ENCODE measurements at places on chromosomes 16 and 17. TPM values are rescaled to one million over a fixed set of nuclear protein-coding genes. Genes with fewer than 3 reads are reported as not detected.

NOXO1 gene
- not detected for polyA plus RNA-seq

TBC1D3B gene
- polyA plus RNA-seq, result 1.6 TPM

C1QTNF8 gene
- not detected for polyA plus RNA-seq

MFAP4 gene
- 0.09 TPM for polyA plus RNA-seq

KRT39 gene
- not detected for polyA plus RNA-seq

TCAP gene
- 0.18 TPM for polyA plus RNA-seq

PPM1E gene
- polyA plus RNA-seq, result not detected

SHCBP1 gene
- polyA plus RNA-seq, result 71.7 TPM

CDK5R1 gene
- polyA plus RNA-seq, result 6.4 TPM

C17orf67 gene
- polyA plus RNA-seq, result 0.84 TPM

ZNF75A gene
- polyA plus RNA-seq, result 18.7 TPM

E4F1 gene
- 18.2 TPM for polyA plus RNA-seq

RNF40 gene
- polyA plus RNA-seq, result 99.5 TPM

HES7 gene
- polyA plus RNA-seq, result 0.08 TPM

PRSS36 gene
- 1.1 TPM for polyA plus RNA-seq

NSRP1 gene
- polyA plus RNA-seq, result 47.2 TPM

SBK1 gene
- polyA plus RNA-seq, result not detected

KRTAP4-4 gene
- not detected for polyA plus RNA-seq

RABEP1 gene
- 63.4 TPM for polyA plus RNA-seq

Data from GM12878 (cell line).